HCT116 (cell line): ENCODE measurements at places on chromosomes 3 and 15. TPM values are rescaled to one million over a fixed set of nuclear protein-coding genes. Genes with fewer than 3 reads are reported as not detected.
A peak's percentile ranks its signal among the peaks of the same experiment; 100 is the strongest.

- no peak for DNase-seq
Observed at GRCh38 chr3:19256313-19256712, 108.0 kb downstream of the KCNH8 start.

DNA sequence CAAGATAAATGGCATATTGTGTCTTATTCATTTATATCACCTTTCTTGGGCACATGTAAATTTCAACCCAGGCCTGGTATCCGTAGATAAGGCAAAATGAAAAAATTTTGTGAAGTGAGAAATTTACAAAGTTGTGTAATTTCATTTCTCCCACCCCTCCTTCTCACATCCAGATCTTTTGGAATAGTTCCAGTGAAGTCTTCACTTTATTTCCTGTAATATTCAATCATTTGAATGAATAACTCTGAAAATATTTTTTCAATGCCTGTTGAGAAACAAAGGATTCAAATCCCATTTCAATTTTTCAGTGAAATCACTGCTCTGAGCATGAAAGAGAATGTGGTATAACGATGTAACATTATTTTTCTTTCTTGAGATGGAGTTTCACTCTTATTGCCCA lies 53.4 kb downstream of the BTLA start:
- DNase-seq, result no peak

Gene CPNE4
- total RNA-seq, result not detected

Gene FETUB
- total RNA-seq, result not detected

DNA sequence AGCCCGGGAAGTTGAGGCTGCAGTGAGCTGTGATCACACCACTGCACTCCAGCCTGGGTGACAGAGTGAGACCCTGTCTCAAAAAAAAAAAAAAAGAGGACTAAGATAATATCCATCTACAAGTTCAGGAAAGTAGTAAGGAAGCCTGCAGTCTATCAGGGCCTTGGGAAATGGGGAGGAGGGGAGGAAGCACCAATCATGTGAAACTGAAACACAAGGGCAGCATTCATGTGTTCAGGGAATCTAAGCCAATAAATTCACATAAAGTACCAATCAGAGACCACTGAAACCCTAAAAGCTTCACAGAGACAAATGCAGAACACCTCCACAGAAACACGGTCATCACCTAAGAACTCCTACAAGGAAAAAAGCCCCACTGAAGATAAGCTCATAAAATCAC lies 22.9 kb upstream of the HHATL start:
- DNase-seq, result no peak

DNA sequence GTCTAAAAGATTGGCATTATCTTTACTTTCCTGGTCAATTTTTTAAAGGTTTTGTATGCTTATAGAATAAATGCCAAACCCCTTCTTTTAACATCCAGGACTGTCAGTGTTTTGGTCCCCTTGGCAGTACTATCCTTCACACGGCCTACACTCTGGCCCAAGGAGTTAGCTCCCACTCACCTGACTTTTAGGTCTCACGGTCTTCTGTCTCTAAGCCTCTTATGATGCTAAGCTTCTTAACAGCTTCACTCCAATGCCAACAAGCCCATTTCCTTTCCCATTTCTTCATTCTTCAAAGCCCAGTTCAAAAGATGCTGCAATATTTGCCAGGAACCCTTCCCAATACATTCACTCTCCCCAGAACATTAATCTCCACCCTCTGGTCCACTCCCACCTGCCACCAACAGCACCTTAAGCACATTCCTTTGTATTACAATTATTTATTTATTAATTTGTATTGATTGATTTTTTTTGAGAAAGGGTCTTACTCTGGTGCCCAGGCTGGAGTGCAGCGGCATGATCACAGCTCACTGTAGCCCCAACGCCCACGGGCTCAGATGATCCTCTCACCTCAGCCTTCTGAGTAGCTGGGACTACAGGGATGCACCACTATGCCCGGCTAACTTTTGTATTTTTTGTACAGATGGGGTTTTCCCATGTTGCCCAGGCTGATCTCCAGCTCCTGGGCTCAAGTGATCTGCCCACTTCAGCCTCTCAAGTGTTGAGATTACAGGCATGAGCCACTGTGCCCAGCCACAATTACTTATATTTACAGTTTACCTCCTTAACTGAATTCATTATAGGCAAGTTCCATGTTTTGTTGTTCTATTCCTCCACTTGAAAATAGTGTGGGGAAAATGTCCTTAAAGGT lies 27.8 kb downstream of the IFT80 start:
- no peak for DNase-seq

GRCh38 chr15:79179108-79179561 lies 88.6 kb upstream of the RASGRF1 start:
- DNase-seq, result no peak

GRCh38 chr3:136586580-136586979 lies 165.6 kb downstream of the STAG1 start:
- no peak for DNase-seq

DNA sequence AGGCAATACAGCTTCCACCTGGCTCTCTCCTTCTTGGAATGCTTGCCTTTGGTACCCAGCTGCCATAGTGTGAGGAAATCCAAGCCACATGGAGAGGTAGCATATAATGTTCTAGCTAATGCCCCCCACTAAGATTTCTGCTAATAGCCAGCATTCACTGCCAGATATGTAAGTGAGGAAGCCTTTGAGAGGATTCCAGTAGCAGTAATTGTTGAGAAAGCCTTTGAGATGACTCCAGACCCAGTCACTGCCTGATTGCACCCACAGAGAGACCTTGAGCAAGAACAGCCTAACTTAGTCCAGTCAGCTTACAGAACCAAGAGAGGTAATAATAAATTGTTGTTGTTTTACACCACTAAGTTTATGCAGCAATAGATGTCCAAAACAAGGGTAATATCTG lies 63.1 kb downstream of the STRIT1 start:
- no peak for DNase-seq

- DNase-seq, result peak; percentile 68
Observed at GRCh38 chr3:52705688-52706686, at the start of the genes GLT8D1 and SPCS1. Gene GLT8D1, minus strand, starts transcription at chr3:52705791. Its CDS starts 5,331 bp downstream, at chr3:52700460. Gene SPCS1, plus strand, starts transcription at chr3:52706106. Its CDS starts 141 bp downstream, at chr3:52706247.

- DNase-seq, result no peak
Observed at GRCh38 chr3:5023777-5024346, 44.6 kb downstream of the BHLHE40 start.

DNA sequence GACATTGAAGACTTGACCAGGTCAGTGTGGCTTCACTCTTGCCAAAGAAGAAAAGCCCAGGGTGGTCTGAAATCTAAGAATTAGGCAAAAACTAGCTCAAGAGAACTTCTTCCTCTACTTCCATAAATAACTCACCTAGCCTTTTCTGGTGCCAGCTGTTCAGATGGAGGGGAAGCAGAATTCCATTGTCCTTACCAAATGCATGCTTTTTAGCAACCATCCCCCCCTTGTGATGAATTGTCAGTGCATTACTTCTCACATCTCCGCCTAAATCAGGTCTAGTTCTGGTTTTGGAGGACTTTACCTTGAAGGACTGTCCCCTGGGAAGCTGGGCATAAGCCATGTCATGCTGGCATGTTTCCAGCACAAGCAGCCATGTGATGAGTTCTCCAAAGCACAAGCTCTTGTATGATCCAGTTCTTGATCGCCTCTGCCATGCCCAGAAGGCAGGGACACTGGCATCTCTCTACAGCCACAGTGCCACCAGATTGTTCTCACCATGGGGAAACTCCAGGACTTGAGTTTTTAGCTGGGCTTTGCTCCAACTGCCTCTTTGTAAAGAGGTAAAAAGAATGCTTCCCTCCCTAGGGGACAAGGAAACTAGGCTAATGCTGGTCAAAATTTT lies 96.4 kb upstream of the IL12A start:
- DNase-seq, result no peak
